ENCODE measurements at places on chromosomes 11 and 22.

DNA sequence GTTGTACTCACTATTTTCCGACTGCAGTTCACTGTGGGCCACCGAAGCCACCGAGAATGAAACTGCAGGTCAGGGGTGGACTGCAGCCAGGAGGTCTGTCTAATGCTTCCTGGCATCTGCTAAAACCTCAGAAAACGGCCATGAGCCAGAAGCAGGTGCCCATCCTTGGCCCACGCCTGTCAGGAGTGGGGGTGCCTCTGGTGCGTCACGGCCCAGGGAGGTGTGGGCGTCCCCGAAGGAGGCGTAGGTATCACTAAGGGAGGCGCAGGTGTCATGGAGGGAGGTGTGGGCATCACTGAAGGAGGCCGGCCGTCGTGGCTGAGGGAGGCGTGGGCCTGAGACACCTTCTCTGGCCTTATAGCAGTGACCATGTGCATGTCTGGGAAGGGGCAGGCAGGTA lies 456.2 kb downstream of the TBC1D22A start:
- H3K4me3 ChIP-seq = no peak overlapping the region
- no peaks in the 10 kb centered on the region for H3K36me3 ChIP-seq
- H3K4me1 ChIP-seq = no peaks in the 10 kb centered on the region
- DNase-seq = no peak
- peaks cover 31% of the 10 kb centered on the region for H3K27me3 ChIP-seq

GRCh38 chr11:107683807-107684206 lies 28.0 kb downstream of the SLN start:
- no peaks in the 10 kb centered on the region for H3K27me3 ChIP-seq
- H3K4me1 ChIP-seq = no peaks in the 10 kb centered on the region

GRCh38 chr11:134047586-134047999 lies 21.3 kb upstream of the JAM3 start:
- H3K27ac ChIP-seq = no peak overlapping the region
- DNase-seq = peak; percentile 85
- no peak overlapping the region for H3K4me3 ChIP-seq
- peaks cover 5% of the 10 kb centered on the region for H3K27me3 ChIP-seq
- H3K4me1 ChIP-seq = peaks cover 5% of the 10 kb centered on the region

GRCh38 chr11:19953909-19954308 lies 206.4 kb downstream of the DBX1 start:
- H3K4me1 ChIP-seq = peaks cover 5% of the 10 kb centered on the region
- H3K36me3 ChIP-seq = peaks cover 63% of the 10 kb centered on the region
- H3K27me3 ChIP-seq = no peaks in the 10 kb centered on the region
- peak overlapping the region; percentile 9 for H3K27ac ChIP-seq

- DNase-seq = no peak
- no peaks in the 10 kb centered on the region for H3K4me1 ChIP-seq
- no peak overlapping the region for H3K4me3 ChIP-seq
- no peak overlapping the region for H3K27ac ChIP-seq
- H3K36me3 ChIP-seq = no peaks in the 10 kb centered on the region
Observed at GRCh38 chr11:34696862-34697261, 76.0 kb downstream of the EHF start.

DNA sequence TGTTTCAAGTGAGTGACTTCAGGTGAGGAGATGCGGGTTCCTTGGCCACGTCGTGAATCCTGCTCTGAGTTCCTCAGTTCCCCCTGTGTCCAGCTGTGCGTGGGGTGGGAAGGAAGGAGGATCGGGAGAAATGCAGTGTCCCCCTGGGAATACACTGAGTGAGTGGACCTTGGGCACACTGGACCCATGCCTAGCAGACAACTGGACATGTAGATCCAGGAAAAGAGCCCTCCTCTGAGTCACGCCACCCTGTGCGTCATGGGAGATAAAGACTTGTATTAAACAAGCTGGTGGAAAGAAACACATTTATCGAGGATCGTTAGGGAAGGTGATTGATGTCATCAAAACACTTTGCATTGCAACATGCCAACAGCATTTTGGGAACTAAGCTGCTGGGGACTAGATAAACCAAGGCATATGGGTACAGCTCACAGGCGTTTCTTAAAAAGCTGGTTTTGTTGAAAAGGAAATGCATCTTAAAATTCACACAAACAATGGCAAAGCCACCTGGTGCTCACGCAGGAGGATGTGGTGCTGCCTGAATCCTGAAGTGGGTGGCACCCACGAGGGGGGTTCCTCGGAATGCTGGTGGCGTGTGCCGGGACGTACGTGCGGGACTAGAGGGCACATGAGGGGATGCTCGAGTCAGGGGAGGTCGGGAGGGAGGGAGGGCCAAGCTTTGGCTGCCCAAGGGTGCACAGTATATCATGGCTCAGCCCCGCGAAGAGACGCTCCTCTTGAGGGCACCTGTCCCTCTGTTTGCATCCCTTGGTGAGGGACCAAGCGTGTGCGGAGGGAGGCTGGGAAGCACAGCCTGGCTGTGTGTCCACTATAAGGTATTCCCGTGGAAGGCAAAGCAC lies 303.5 kb downstream of the TBC1D22A start:
- H3K27me3 ChIP-seq = no peaks in the 10 kb centered on the region
- no peaks in the 10 kb centered on the region for H3K4me1 ChIP-seq
- peaks cover 51% of the 10 kb centered on the region for H3K36me3 ChIP-seq
- DNase-seq = no peak
- no peak overlapping the region for H3K27ac ChIP-seq

- peak; percentile 38 for DNase-seq
- H3K4me1 ChIP-seq = peaks cover 5% of the 10 kb centered on the region
- no peak overlapping the region for H3K4me3 ChIP-seq
- H3K27me3 ChIP-seq = no peaks in the 10 kb centered on the region
- H3K36me3 ChIP-seq = no peaks in the 10 kb centered on the region
Observed at GRCh38 chr11:76604626-76605241, 65.8 kb downstream of the LRRC32 start.

Measured in mesenchymal stem cell (in vitro differentiated cells and primary cell).